ENCODE measurements at places on chromosomes 11 and 22.

DNA sequence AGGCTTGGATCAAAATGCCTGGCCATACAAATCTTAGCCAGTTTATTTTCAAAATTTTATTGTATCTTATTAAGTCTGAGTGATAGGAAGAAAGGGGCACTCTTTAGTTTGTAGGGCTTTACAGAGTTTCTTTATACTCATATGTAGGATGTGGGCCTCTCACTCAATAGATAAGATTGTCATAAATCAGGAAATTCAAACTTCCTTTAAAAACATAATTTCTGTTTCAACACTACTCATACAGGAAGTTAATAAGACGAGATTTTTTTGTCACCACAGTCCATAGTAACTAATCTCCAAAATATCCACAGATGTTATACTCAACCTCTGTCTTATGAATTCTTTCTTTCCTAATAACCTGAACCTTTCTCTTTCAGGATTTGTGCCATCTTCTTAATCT, 13.3 kb upstream of the OR56B4 start:
- no peak for DNase-seq

DNA sequence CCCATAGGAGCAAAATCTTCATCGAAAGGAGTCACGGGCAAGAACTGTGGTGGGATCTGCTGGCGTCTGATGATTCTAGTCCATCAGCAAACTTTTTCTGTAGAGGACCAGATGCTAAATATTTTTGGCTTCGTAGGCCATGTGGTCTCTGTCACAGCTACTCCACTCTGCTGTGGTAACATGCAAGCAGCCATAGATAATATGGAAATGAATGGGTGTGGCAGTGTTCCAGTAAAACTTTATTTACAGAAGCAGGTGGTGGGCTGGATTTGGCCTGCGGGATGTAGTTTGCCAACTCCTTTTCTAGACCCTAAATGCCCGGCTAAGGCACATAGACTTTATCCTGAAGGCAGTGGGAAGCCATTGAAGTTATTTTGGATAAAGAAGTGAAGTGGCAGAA, 32.9 kb downstream of the BMAL1 start:
- no peak for DNase-seq

DNA sequence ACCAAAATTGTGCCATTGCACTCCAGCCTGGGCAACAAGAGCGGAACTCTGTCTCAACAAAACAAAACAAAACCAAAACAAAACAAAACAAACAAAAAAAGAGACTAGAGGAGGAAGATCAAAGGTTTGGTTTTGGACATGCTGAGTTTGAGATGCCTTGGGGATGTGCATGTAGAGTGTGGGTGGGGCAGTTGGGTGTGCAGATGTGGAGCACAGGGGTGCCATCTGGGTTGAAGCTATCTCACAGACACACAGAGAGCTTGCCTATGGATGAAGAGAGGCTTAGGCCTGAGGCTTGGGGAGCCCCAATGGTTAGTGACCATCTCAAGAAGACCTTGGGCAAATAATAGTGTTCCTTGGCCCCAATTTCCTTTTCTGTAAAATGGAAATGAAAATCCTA, 45.8 kb upstream of the EIF3D start:
- no peak for DNase-seq

DNA sequence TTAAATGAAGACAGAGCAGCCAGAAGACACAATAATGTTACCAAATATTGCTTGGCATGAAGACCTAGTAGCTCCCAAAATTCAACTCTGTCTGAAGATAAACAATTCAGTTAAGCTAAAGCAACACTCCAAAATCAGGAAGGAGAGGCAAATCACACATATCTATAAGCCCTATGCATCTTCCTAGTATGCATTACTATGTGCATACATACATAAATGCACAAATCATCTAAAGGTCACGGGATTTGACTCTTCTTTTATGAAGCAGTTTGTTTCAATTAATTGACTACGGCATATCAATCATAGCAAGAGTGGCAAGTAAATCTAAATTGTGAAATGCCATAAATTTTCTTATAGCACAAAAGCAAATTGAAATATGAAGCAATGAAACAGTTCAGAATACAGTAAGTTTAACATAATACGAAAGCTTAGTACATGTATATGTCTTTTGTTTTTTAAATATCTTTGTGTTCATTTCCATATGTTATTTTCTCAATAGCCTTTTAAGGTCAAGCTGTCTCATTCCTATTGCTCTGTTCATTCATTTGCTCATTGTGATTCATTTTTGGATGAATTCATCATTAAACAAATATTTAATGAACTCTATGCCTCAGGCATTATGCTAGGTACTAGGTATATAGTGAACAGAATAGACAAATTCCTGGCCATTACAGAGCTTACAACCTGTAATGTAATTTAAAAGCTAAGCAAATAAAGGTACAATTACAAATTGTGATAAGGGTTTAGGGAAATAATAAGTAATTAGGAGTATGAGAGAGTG, 540.5 kb downstream of the DLG2 start:
- DNase-seq, result no peak

- no peak for DNase-seq
Observed at GRCh38 chr11:130766650-130767565, 149.4 kb downstream of the SNX19 start.
